ENCODE measurements at places on chromosomes 11 and 22.
A peak's percentile ranks its signal among the peaks of the same experiment; 100 is the strongest.

- no peak for DNase-seq
These were observed 151.3 kb downstream of the DLG2 start for GRCh38 chr11:85475660-85476517.

DNA sequence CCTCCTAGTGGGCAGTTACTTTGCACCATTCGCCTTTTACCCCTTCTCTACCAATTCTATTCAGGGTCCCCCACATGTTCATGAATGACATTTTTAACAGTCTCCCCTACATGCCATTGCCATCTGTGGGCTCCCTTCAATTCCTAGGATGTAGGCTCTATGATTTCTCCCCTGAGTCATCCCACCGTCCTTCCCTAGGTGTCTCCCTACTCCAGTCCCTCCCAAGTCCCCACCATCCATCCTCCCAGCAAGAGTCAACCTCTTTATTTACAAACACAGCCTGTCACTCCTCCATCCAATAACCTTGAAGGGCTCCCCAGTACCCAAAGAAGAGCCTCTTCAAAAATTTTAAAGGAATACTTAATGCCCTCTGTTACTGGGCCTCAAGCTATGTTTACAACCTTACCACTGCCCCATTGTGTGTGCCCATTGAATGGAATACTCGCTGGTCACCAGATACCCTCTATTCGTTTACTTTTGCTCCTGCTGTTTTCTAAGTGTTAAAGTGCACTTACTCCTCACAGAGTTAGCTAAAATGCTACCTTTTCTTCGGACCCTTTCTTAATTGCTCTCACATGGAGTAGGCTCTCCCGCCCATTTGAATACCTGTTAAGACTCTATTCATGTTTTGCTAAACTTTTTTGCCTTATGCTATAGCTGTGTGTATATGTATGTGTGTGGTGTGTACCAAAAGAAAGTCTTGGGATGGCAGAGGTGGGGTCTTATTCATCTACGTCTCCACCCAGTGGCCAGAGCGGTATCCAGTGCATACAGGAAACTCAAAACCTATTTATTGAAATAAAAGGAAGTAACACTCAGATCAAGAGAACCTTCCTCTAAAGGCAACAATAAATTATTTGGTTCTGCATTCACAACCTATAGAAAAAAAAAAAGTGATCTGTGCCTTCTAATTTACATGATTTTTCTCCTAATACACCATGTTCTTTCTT is 235.8 kb upstream of the CCDC90B start:
- no peak for DNase-seq

- no peak for DNase-seq
These were observed 24.9 kb upstream of the CCDC89 start for GRCh38 chr11:85710917-85711316.

DNA sequence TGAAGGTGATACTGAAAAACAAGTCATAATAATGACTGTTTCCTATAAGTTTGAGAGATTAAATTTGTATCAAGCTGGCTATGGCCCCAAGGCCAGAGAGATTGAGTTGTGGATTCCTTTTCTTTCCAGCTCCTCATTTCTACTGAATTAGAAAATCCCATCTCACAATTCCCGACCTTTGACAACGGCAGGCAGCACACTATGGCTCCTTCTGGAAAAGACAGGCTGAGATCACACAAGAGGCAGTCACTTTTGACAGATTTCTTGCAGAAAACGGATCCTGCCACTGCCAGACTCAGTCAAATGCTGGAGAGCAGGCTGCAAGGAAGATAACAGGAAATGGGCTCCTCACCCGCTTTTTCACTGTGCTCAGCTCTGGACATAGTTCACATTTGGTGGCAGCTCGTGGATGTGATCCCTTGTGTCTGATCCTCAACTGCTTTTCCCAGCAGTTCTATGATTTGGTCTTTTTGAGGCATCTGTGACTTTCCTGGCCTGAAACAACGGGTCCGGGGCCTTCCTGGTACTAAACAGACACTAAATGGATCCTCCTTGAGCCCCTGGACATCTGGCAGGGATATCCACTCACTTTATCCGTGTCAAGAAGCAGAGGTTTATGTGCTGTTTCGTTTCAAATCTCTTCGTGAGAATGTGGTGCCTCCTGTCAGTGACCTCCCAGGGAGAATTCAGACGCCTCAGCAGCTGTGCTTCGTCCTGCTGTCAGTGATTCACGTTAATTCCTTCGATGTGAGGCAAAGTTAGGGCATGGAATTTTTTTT is 26.1 kb upstream of the RTL6 start:
- no peak for DNase-seq

DNA sequence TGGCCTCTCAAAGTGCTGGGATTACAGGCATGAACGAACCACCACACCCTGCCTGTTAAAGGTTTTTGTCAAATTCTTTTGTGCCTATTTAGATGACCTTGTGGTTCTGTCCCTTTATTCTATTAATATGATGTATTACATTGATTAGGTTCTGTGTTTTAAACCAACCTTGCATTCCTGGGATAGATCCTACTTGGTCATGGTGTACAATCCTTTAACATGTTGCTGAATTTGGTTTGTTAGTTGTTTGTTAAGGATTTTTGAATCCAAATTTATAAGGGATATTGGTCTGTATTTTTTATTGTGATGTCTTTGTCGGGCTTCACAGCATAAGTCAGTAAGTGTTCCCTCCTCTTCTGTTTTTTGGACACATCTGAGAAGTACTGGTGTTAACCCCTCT is 29.0 kb upstream of the CLDN5 start:
- no peak for DNase-seq

- no peak for DNase-seq
These were observed 29.4 kb downstream of the LGR4 start for GRCh38 chr11:27443227-27443626.

GRCh38 chr22:40486962-40487602 is 116.7 kb downstream of the SGSM3 start:
- DNase-seq = no peak

GRCh38 chr22:35307892-35308291 is 8.2 kb downstream of the TOM1 start:
- no peak for DNase-seq

DNA sequence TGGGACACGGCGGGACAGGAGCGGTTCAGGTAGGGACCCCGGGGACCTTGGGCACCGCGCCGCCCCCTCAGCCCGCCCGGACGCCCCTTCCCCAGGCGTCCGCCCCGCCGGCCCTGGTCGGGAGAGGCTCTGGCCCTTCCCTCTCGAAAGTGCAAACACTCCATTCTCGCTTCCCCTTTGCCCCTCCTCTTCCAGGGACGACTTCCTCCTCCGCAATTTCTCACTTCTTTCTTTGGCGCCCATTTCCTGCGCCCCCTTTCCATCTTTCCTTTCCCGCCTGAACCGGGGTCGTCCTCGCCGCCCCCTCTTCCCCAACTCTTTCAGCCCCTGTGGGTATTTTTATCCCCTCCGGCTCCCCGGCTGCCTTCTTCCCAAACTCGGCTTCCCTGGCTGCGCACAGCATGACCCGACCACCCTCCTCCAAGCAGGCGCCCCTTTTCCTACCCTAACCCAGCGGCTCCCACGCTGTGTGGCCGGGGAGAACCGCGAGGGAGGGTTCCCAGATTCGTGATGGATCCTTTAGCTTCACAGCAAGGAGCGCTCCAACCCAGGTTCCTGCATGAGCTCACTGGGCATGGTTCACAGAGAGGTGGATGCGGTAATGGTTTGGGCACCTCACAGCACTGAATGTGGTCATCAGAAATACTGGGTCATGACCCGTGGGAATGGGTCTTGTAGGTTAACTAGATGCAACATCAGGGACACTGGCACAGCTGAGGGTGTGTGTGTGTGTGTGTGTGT is 689 bp downstream of the RAB39A start:
- peak; percentile 11 for DNase-seq

- no peak for DNase-seq
These were observed 11.2 kb downstream of the CD82 start for GRCh38 chr11:44576656-44577055.

- no peak for DNase-seq
These were observed 68.6 kb upstream of the SORL1-AS1 start for GRCh38 chr11:121521145-121522042.

- DNase-seq = no peak
These were observed 52.2 kb downstream of the IRAG1 start for GRCh38 chr11:10641177-10641911.
